T-helper 2 cell (primary cell): ENCODE measurements at places on chromosomes 1 and 21.

- DNase-seq, result peak; percentile 24
Measured at GRCh38 chr1:110780600-110781484, 92.1 kb upstream of the CD53 start.

DNA sequence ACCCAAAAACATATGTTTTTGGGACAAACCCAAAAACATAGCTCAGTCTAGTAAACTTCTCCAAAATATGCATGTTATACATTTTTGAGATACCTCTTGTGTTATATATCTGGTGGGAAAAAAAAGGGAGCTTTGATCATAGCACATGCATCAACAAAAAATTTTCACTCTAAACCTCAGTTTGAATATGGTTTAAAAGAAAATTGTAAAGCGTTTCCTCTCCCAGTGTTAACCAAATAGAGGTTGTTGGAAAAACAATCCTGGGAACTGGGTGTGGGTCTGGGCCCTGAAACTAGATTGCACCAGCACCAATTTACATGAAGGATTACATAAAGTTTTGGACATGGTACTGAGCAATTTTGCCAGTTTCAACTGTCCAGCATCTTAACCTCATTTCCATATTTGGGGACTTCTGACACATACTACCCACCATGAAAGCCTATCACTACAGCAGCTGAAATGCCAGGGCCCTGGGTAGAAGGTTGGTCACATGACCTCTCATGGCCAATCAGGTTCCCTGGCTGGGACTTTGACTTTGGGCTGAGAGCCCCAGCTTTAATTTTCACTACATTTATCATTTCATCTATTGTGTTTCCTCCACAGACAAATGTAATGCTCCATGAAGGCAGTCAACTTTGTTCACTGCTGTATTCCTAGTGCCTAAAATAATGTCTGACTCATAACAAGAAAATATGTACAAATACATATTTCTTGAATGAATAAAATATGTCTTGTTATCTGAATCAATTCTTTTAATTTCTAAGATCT, 150.7 kb downstream of the SETD4 start:
- no peak for DNase-seq

DNA sequence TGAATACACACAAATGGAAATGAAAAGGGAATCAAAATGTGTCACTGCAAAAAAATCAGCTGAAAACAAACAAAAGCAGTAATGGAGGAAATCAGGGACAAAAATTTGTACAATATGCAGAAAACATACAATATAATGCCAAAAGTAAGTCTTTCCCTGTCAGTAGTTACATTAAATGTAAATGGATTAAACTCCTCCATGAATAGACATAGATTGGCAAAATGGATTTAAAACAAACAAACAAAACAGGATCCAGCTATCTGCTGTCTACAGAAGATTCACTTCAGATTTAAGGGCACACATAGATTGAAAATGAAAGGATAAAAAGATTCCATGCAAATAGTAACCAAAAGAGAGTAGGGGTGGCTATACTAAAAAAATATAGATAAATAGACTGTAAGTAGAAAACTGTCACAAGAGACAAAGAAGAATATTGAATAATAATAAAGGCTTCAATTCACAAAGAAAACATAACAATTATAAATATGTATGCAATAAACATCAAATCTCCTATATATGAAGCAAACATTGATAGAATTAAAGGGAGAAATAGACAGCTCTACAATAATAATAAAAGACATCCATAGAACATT, 42.2 kb upstream of the ERO1B start:
- DNase-seq, result no peak

DNA sequence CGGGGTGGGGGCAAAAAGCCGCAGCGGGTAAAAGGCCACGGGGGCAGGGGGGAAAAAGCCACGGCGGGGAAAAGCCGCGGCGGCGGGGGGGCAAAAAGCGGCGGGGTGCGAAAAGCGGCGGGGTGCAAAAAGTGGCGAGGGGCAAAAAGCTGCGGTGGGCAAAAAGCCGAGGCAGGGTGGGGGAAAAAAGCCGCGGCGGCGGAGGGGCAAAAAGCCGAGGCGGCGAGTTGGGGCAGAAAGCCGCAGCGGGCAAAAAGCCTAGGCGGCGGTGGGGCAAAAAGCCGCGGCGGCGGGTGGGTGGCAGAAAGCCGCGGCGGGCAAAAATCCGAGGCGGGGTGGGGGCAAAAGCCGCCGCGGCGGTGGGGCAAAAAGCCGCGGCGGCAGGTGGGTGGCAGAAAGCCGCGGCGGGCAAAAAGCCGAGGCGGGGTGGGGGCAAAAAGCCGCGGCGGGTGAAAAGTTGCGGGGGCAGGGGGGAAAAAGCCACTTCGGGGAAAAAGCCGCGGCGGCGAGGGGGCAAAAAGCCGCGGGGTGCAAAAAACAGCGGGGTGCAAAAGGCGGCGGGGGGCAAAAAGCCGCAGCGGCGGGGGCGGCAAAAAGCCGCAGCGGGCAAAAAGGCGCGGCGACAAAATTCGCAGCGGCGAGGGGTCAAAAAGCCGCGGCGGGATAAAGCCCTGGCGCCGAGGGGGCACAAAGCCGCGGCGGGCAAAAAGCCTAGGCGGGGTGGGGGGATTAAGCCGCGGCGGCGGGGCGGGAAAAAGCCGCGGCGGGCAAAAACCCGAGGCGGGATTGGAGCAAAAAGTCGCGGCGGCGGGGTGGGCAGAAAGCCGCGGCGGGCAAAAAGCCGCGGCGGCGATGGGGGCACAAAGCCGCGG, 3901.2 kb downstream of the SRGAP2C start:
- DNase-seq, result no peak

DNA sequence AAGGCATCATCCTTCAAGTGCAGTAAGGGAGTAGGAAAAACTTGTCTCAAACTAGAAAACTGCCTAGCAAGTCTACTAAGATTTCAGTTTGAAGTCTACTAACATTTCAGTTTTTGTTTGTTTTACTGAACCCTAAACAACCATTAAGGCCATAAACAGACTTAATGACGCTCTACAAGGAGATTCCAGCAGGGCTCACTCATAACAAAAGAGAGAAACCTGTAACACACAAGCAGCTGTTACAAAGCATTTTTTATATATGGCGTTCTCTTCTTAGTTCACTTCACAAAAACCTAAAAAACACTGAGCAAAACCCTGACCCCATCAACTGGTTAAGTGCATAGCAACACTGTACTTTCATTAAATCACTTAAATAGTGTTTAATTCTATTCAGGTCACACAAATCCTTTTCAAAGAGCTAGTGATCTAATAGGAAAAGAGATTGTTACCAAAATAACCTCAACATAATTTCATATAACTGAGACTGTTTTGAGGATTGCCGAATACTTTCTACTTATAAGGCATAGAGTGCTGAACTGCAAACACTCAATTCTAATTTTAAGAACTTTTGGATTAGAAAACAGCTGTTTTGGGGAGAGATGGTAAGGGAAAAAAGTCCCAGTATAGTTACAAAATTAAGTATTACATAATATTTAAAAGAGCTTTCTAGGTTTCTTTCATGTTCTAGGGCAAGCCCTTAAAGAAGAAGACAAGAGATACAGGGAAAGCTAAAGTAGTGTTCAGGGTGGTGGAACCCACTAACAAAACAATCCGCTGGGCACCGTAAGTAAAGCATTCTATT, 1.4 kb downstream of the B3GALNT2 start:
- DNase-seq, result no peak

DNA sequence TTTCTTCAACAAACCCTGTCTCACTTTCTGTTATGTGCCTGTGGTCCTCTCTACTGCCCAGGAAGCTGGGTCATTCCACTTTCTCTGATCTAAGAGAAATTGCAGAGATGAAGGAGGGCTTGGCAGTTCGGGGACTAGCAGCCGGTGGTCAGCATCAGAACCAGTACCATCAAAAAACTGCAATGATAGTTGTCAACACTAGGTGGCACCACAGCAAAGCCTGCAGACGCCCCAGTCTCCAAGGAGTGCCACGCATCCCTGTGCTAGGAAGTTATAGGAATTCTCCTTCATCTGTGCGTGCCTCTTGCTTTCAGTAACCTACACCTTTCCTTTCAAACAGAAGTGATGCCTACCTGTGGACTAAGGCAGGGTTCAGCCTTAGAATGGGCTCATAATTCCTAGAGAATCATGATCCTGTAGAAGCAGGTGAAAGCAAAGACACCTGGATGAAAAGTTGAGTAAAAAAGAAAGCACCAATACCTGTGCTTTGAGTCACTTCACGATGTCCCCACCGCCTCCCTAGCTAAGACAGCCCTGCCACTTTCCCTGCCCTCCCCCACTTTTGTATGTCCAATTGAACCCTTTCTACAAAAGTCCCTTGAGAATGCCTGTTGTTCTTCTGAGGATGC, 129.2 kb downstream of the ADAMTS1 start:
- DNase-seq, result no peak

DNA sequence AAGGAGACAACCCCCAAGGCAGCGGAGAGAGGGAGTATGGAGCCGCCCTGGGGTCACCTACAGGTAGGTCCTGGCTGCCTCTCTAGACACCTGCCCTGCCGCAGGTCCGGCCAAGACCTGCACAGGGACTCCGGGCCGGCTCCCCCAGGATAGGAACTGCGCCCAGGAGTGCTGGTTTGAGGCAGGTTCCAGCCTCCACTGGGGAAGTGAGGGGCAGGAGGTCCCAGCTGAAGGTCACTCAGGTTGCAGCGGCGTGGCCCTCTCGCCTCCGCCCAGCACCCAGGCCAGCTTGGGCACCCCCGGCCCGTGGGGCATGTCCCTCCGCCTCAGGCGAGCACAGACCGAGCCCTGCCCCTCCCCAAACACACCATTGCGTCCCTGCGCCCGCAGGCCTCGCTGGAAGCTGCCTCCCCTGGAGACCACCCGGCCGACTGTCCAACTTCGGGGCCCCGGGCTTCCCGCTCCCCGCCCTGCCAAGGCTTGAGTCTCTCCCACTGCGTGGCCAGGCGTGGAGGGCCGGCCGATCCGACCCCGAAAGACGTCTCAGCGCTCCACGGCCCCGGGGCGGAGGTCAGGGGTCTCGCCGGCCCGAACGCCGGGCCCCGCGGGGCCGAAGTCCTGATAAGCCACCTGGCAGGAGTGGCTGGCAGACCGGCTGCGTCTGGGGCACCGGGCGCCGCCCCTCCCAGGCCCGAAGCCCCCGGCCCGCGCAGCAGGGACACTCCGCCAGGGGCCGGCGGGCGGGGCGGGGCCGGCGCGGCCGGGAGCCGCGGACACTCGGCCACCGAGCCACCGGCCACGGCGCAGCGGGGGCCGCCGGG, 1.4 kb upstream of the SKI start:
- peak; percentile 9 for DNase-seq

- DNase-seq, result no peak
Measured at GRCh38 chr1:65009176-65009575, 42.8 kb upstream of the JAK1 start.

DNA sequence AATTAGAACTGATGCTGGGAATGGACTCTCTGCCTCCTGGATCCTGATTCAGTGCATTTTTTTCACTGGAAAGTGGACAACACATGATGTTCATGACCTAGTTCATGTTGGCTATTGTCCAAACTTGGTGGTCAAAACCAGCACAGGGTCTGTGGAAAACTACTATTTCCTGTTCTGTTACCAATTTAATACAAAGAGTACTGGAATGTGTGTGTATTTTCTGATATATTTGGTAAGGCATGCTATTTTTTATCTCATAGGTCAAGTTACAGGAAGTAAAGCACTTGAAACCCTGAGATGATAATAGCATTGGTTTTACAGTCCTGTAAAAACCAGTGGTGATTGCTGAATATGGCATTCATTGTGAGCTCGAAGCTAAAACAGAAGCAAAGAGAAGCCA, 89.9 kb downstream of the SGIP1 start:
- DNase-seq, result no peak

- DNase-seq, result no peak
Measured at GRCh38 chr1:238318294-238319110, 427.8 kb upstream of the ZP4 start.

DNA sequence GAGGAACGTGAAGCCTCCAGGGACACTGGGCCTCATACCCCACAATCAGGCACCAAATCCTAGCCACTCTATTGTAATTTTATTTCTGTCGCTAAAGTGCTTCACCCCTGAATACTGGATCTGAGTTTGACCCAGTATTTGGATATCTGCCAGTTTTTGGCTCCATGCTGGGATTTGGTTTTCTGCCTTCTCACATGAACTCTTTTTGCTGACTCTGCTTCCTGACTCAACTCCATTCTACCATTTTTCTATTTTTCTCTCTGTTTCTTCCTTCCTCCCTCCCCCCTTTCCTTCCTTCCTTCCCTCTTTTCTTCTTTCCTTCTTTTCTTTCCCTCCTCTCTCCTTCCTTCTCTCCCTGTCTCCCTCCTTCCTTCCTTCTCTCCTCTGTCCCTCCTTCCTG, 151.3 kb upstream of the GJB5 start:
- no peak for DNase-seq

DNA sequence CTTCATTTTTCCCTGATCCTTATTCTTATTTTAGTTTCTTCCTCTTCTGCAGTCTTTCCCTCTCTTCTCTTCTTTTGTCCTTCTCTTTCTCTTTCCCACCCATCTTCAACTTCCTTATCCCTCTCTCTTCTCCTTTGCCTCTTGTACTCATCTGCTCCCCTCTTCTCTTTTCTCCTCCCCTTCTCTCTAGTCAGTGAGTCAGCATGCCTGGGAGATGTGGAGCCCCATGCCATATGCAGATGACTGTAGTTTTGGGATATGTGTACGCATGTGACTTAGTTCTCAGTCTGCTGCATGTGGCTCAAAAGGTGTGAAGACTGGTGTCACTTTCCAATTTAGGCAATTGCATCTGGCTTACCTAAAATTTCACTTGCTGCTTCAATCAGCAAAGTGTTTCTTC, 10.4 kb downstream of the DNAJC6 start:
- no peak for DNase-seq

DNA sequence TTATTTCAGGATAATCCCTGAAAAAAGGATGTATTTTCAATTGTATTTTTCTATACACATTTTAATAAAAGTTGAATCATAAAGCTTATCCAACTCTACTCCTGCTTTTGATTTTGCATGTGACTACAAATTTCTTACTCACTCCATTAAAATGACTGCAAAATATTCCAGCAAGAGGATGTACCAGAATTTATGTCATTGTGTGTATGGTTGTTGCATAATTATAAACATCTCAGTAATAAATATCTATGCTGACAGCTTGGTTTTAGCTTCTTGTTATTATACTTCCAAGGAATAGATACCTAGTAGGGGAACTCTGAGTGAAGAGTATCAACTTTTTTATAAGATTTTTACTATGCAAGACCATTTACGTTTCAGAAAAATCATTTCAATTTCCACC, 463.2 kb upstream of the RUNX1 start:
- no peak for DNase-seq

GRCh38 chr1:206082831-206083695, 30.1 kb downstream of the RHEX start:
- no peak for DNase-seq

DNA sequence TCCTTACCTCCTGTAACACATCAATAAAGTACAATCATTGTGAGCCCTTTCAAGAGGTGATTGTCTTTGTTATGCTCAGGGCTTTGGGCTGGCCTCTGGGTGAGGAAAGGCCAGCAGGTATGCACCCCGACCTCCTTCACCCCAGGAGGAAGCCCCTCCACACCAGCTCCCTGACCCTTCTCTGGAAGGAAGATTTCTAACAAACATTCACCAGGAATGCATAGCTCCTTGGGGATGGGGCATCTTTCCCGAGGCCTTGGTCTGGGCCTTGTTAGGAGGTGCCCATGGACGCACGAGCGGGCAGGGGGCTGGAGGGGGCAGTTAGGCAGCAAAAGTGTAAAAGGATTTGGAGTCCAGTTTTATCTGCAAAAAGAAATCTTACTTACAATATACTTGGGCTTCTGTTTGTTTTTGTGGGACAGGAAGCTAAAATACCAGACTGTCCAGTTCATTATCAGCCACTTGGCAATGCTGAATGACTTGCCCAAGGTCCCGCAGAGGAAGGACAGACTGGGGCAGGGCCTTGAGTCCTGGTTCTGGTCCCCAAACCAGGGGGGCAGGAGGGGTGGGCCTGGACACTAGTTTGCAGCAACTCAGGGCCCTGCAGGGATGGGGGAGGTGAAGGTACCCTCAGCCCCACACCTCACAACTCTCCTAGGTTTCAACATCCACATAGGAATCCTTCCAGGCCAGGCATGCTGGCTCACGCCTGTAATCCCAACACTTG, 10.1 kb downstream of the ZC3H12A start:
- no peak for DNase-seq
